Panc1 (cell line): ENCODE measurements at places on chromosomes 1 and 21. TPM values are rescaled to one million over a fixed set of nuclear protein-coding genes. Genes with fewer than 3 reads are reported as not detected.

DNA sequence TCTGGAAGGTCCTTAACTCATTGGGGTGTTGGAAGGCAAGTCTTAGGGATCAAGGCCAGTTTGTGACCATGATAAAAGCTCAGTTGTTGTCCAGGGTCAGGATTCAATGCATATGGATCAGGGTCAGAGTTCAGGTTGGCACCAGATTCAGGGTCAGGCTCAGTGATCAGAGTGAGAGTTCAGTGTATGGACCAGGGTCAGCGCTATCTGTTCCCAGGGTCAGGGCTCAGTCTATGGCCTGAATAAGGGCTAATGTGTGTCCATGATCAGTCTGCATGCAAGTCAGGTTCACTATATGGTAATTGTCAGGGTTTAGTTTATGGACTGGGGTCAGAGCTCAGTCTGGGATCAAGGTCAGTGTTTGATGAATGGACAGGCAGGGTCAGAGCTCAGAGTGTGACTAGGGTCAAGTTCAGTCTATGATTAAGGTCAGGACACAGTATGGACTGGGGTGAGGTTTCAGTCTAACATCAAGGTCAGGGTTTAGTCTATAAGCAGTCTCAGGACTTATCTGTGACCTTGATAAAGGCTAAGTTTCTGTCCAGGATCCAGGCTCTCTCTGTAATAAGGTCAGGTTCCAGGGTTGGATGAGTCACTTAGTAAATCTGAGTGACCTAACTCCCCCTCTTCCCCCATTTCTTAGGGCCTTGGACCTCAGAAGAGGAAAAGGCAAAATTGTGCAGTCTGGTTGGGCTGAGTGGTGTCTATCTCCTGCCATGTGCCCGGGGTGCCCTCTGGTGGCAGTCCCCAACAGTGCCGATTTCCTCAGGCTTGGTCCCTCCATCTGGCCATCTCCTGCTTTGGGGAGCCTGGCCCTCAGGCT is 23.8 kb downstream of the KNCN start:
- H3K27ac ChIP-seq, result no peak overlapping the region
- peaks cover 2% of the 10 kb centered on the region; the same call in 1 of the 2 replicates for H3K4me1 ChIP-seq
- H3K36me3 ChIP-seq, result no peaks in the 10 kb centered on the region
- no peaks in the 10 kb centered on the region for H3K27me3 ChIP-seq
- DNase-seq, result peak; percentile 71
- no peak overlapping the region for H3K4me3 ChIP-seq

The CFAP45 gene
- total RNA-seq, result 1.6 TPM

DNA sequence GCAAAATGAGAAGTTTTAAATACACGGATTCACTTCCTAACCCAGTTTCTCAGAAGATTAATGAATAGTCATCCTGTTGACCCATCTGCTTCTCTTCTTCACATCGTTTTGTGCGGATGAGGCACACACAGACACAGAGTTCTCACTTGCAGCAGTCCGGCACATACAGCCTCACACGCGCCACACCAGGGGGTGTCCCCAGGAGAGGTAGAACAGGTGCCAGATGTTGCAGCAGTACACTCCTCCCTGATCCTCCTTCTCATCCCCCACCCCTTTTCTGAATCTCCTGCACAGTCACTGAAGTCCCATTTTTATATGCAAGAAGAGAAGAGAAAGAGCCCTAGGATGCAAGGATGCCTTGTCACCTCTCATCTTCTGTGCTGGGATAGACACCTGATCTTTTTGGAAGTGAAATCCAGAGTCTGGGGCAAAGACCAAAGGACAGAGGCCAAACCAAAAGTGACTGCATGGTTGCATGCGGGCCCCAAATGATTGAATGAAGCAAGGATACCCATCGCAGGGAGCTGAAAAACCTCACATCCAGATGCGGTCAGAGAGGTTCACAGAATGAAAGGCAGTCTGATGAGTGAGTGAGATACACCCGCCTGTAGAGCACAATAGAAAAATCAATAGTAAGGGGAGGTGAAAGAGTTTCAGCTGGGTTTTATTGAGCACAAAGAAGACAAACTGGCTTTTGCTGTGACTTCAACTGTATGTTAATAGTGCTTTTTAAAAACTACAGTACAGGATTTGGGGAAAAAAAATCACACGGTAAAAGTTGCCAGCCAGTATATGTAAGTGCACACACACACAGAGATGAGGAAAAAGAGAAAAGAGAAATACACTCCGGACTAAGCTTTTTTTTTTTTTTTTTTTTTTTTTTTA is 28.9 kb downstream of the PBX1 start:
- no peaks in the 10 kb centered on the region for H3K4me1 ChIP-seq
- H3K27ac ChIP-seq, result no peak overlapping the region
- H3K36me3 ChIP-seq, result no peaks in the 10 kb centered on the region

The MEX3A gene
- 15.8 TPM for total RNA-seq

DNA sequence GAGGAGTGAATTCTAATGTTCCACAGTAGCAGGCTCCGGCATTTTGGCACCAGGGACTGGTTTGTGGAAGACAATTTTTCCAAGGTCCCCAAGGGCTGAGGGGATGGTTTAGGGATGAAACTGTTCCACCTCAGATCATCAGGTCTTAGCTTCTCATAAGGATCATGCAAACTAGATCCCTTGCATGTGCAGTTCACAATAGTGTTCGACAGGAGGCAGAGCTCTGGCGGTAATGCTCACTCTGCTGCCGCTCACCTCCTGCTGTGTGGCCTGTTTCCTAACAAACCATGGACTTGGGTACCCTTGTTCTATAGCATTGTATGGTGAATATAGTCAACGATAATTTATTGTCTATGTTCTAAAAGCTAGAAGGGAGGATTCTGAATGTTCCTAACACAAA is 16.6 kb downstream of the CRNN start:
- no peak overlapping the region for H3K27ac ChIP-seq
- no peak for DNase-seq
- H3K4me3 ChIP-seq, result no peak overlapping the region
- H3K36me3 ChIP-seq, result no peaks in the 10 kb centered on the region
- 0 out of 2 replicates have a peak, but pooled peaks cover 4% of the 10 kb centered on the region for H3K27me3 ChIP-seq
- H3K4me1 ChIP-seq, result no peaks in the 10 kb centered on the region; the same call in 1 of the 2 replicates

DNA sequence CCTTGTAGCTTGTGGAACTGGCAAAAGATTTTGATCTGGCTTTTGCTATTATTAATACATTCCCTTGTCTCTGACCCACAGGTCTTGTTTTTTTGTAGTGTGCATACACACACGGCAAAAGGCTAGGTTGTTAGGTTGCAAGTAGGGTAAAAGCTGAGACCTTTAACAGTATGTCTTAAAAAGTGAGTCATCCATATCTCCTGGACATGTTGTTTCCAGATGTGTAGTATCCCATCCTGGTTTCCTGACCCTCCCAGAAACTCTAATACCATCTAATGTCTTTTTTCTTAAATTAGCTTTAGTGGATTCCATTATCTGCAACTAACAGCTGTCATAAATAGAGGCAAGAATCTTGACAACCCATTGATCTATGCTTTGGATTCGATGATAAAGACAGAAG is 14.7 kb downstream of the OVGP1 start:
- DNase-seq, result no peak
- H3K4me3 ChIP-seq, result no peak overlapping the region
- H3K27me3 ChIP-seq, result peaks cover 2% of the 10 kb centered on the region; the same call in 1 of the 2 replicates
- no peaks in the 10 kb centered on the region for H3K36me3 ChIP-seq

- no peak for DNase-seq
- H3K36me3 ChIP-seq, result peaks cover 36% of the 10 kb centered on the region
- no peak overlapping the region for H3K4me3 ChIP-seq
- H3K27me3 ChIP-seq, result no peaks in the 10 kb centered on the region; the same call in 1 of the 2 replicates
- peaks cover 18% of the 10 kb centered on the region for H3K4me1 ChIP-seq
Measured at GRCh38 chr1:157135070-157135469, 3.1 kb downstream of the ETV3 start.

The C1orf52 gene
- total RNA-seq, result 51.6 TPM

The RGS16 gene
- total RNA-seq, result 0.23 TPM

DNA sequence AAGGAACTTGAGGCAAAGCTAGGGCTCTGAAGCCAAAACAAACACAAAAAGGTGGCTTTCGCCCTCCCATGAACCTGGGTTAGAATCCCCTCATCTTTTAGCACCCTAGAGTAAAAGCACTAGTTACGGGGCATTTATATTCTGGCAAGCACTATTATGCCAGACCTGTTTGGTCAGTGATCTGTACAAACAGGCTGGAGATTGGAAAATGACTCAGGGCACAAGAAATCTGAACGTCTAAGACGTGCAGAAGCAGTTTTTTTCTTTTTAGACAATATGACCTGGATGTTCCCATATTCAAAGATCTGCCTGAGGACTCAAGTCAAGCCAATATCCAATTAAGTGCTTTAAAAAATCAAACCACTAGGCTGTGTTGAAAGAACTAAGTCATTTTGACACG is 3.0 kb downstream of the ZNF436 start:
- 0 out of 2 replicates have a peak overlapping the region, but pooled peaks have one; percentile 36 for H3K27ac ChIP-seq
- peaks cover 15% of the 10 kb centered on the region for H3K36me3 ChIP-seq
- H3K27me3 ChIP-seq, result no peaks in the 10 kb centered on the region
- peaks cover 22% of the 10 kb centered on the region for H3K4me1 ChIP-seq
- no peak for DNase-seq

The KIF17 gene
- total RNA-seq, result 3.9 TPM

DNA sequence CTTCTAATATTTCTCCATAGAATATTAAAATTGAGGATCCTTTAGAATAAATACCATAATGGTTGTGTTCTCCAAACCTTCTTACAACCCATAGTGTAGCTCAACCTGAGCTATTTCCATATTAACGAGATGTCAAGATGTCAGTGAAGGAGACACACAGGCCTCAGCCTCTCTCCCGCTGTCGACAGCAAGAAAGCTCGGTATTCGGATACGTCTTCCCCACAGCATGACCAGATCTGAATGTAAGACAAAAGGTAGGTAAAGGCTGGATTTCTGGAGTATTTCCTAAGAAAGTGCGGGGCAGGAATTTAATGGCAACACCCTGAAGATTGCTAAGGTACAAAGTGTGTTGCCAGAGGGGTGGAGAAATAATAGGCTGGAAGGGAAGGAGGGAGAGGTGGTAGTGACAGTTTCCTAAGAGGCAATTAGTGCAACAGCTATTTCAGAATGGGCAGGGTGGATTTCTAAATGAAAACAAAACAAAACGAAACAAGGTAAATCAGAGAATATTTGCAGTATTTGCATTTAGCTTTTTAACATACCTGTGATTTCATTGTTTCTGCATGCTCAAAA is 1.7 kb downstream of the ADSS2 start:
- H3K27me3 ChIP-seq, result no peaks in the 10 kb centered on the region
- H3K27ac ChIP-seq, result peak overlapping the region; percentile 85
- no peaks in the 10 kb centered on the region; the same call in none of the 2 replicates for H3K36me3 ChIP-seq

The RNF223 gene
- total RNA-seq, result 0.08 TPM

- H3K36me3 ChIP-seq, result no peaks in the 10 kb centered on the region
- H3K27me3 ChIP-seq, result peaks cover 28% of the 10 kb centered on the region
- DNase-seq, result no peak
- H3K4me1 ChIP-seq, result no peaks in the 10 kb centered on the region
- H3K27ac ChIP-seq, result no peak overlapping the region
Measured at GRCh38 chr1:18528616-18529015, 47.9 kb downstream of the KLHDC7A start.

DNA sequence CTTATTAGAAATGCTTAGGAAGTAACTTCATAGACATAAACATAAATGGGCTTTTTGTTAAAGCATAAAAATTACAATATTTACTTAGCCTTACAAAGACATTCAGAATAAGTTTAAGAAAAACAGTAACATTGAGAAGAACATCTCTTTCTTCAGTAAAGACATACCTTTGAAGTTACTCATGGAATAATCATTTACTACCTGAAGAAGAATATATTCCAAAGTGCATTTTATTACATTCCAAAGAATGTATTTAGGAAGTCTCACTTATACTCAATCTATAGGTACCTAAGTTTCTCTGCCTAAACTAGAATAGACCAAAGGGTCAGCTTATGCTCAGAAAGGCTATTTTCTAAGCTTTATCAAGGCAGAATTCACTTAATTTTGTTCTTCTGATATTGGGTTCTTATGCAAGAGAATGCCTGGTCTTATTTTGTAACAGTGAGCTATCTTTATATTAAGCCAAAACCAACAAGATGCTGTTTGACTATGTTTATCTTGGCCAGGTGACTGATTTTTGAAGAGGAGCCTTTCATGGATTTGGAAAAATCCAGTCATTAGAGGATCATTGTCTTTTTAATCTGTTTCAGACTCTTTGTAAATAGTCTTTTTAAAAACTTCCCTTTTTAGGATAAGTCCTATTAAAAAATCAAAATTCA is 110.1 kb downstream of the OLFML2B start:
- H3K27ac ChIP-seq, result no peak overlapping the region
- 0 out of 2 replicates have a peak, but pooled peaks cover 2% of the 10 kb centered on the region for H3K4me1 ChIP-seq
- H3K27me3 ChIP-seq, result no peaks in the 10 kb centered on the region

The KLF18 gene
- total RNA-seq, result not detected

GRCh38 chr1:217681806-217682205 is 50.7 kb downstream of the SPATA17 start:
- H3K36me3 ChIP-seq, result no peaks in the 10 kb centered on the region
- H3K27me3 ChIP-seq, result no peaks in the 10 kb centered on the region

The DONSON gene
- total RNA-seq, result 21.9 TPM

DNA sequence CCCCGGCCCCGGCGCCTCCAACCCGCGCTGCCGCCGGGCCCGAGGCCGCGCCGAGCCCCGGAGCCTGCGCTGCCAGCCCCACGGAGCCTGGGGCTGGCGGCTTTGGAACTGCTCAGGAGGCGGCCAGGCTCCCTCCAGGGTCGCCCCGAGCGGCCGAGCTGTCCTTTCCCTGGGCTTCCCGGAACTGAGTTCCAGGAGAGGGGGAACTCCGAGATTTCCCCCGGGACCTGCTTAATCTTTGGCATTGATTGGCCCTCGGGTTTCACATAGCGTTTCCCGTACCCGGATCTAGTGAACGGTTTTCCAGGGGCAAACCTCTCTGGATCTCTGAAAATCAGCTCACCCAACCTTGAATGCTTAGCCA is 504 bp downstream of the H6PD start:
- H3K4me1 ChIP-seq, result peaks cover 13% of the 10 kb centered on the region
- no peak for DNase-seq
- no peaks in the 10 kb centered on the region for H3K27me3 ChIP-seq
- H3K36me3 ChIP-seq, result peaks cover 3% of the 10 kb centered on the region; the same call in 1 of the 2 replicates
- H3K27ac ChIP-seq, result peak overlapping the region; percentile 99

DNA sequence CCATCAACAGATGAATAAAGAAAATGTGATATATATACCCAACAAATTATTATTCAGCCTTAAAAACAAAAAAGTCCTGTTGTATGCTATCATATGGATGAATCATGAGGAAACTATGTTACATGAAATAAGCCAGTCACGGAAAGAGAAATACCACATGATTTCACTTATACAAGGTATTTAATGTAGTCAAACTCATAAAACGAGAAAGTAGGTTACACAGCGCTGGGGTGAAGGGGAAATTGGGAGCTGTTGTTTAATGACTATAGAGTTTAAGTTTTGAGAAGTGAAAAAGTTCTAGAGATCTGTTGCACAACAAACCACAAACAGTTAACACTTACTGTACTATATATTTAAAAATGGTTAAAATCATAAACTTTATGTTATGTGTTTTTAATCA is 58.5 kb downstream of the SLC25A24 start:
- no peak for DNase-seq
- peaks cover 2% of the 10 kb centered on the region; the same call in 1 of the 2 replicates for H3K36me3 ChIP-seq
- H3K4me1 ChIP-seq, result no peaks in the 10 kb centered on the region
- no peak overlapping the region for H3K4me3 ChIP-seq
- no peaks in the 10 kb centered on the region for H3K27me3 ChIP-seq
